ENCODE measurements at places on chromosomes 4 and X.

GRCh38 chr4:101163936-101164335, 183.4 kb downstream of the PPP3CA start:
- no peak for DNase-seq

DNA sequence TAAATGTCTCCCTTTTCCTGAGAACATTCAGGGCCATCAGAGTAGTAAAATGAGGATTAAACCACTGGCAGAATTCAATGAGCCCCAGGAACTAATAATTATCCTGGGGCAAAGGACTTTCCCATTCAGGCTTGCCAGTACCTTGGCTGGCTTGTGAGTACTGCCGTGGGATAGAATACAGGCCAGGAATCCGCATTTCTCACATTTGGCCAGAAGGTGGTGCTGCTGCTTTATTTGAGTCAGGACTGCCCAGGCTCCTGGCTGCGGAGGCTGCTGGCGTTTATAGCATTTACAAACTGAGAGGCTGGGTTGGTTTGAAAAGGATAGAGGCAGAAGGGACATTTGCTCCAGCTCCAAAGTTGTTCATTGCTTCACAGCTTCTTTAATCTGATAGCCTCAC, 91.4 kb downstream of the RTL9 start:
- DNase-seq: peak; percentile 75

- no peak for DNase-seq
Observed at GRCh38 chr4:148258535-148258934, 183.7 kb downstream of the NR3C2 start.

- DNase-seq: no peak
Observed at GRCh38 chr4:67558493-67558892, at the start of gene STAP1. TSS of gene STAP1 (plus strand) at chr4:67558727. CDS start at chr4:67558810, 83 bp downstream.

GRCh38 chr4:79175716-79176115, 150.1 kb downstream of the NAA11 start:
- DNase-seq: no peak

GRCh38 chr4:112897543-112897942, 151.9 kb upstream of the ANK2 start:
- no peak for DNase-seq

DNA sequence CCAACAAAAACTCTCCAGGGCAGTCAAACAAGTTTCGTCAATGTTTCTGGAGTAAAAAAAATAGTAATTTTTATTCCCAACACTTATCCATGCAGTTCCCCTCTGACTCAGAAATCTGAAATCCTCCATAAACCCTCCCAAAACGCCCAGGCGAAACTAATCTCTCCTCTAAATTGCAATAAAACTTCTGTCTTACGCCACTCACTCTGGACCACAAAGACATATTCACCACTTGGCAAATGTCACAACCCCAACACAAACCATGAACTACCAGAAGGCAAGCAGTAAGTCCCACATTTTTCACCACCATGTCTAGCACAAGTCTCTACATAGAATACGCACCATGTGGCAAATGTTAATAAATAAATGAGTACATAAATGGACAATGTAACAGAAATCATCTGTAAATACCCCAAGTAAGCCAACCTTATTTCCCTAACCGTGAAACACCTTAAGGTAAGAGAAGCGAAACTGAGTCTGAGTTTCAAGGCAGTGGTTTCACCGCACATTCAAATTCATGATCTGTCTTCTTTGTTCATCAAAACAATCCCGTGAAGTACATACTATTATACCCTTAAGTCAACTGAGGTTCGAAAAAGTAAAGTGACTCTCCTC, 1.6 kb downstream of the PAPSS1 start:
- DNase-seq: peak; percentile 45

GRCh38 chrX:132153166-132153565, 25.3 kb upstream of the FRMD7 start:
- no peak for DNase-seq

DNA sequence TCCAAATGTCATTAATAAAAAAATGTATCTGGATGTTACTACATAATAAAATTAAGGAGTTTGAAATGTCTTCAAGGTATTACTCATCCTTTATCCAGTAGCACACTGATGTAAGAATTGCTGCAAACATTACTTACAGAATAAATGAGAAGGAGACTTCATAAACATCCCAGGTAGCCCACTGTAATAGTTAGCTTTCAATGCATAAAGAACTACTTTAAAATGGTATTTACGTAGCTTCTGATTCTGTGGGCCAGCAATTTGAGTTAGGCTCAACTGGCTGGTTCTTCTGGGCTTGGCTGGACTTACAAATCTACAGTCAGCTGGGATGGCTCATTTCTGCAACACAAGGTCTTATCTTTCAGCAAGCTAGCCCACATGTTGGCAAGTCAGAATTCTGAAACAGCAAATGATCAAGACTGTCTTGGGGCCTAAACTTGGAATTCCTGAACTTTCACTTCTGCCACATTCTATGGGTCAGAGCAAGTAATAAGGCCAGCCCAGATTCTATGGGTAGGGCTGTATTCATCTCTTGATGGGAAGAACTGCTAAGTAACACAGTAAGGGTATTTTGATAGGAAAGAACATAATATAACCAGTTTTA, 522.5 kb downstream of the IQCM start:
- no peak for DNase-seq

DNA sequence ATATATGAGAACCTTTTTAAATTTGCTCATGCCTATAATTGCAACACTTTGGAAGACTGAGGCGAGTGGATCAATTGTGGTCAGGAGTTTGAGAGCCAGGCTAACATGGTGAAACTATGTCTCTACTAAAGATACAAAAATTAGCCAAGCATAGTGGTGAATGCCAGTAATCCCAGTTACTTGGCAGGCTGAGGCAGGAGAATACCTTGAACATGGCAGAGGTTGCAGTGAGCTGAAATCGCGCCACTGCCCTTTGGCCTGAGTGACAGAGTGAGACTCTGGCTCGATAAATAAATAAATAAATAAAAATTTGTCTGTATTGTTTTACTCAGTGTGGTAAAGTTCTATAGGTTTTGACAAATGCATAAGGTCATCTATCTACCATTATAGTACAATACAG, 218.2 kb downstream of the ZC4H2 start:
- no peak for DNase-seq

DNA sequence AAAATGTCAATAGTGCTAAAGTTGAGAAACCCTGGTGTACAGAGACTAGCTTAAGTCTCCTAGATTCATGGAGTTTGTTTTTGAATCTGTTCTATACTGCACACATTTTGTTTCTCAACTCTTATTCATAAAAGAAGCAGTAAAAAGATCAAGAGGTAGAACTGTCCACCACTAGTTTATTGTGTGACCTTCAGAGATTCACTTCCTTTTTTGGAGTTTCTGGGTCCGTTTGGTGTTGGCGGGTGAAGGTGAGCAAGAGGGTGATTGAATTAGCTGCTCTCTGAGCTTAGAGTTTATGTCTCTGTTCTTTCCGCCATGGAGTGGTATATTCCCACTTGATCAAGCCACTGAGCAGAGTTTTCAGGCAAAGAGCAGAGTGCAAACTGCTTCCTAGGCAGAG, 21.4 kb upstream of the PLAC1 start:
- DNase-seq: no peak

DNA sequence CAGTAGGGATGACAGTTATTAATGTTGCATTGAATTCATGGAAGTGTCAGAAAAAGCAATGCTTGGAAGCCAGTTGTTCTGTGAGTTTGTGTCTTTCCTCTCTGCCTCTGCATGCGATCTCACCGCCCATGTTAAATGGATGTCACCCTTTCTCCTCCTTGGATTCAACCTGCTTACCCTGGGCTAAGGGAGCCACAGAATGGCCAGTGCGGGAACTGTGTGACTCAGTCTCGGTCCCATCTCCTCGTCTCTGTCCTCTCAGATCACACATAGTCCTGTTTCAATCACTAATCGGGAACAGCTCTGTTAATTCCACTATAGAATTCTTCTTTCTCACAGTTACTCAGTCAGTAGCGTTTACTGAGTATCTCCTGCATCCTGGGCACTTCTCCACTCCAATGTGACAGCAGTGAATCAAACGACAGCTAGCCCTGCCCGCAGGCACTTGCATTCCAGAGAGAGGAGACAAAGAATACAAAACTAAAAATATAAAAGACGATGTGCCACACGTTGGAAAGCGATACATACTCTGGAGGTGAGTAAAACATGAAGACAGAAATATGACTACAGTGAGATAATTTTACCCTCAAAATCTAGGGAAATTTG, 53.6 kb upstream of the TLR3 start:
- no peak for DNase-seq

- no peak for DNase-seq
Observed at GRCh38 chrX:54494989-54495813, 833 bp downstream of the FGD1 start.

DNA sequence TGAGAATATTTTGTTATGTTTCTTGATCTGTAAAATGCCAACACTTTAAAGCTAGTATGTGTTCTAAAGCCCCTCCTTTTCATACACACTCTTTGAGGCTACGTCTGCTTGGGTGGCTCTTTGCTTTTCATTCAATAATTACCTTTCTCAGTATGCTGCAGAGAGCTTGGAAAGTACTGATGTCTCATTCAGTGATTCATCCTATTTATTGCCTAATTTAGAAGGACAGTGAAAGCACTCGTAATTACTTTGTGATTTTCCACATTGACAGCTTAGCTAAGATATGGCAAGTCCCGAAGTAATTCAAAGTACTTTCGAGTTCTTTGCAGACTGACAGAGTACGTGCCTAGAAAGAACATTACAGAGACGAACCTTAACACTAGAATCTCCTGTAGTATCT, 57.2 kb downstream of the BMP15 start:
- DNase-seq: no peak

DNA sequence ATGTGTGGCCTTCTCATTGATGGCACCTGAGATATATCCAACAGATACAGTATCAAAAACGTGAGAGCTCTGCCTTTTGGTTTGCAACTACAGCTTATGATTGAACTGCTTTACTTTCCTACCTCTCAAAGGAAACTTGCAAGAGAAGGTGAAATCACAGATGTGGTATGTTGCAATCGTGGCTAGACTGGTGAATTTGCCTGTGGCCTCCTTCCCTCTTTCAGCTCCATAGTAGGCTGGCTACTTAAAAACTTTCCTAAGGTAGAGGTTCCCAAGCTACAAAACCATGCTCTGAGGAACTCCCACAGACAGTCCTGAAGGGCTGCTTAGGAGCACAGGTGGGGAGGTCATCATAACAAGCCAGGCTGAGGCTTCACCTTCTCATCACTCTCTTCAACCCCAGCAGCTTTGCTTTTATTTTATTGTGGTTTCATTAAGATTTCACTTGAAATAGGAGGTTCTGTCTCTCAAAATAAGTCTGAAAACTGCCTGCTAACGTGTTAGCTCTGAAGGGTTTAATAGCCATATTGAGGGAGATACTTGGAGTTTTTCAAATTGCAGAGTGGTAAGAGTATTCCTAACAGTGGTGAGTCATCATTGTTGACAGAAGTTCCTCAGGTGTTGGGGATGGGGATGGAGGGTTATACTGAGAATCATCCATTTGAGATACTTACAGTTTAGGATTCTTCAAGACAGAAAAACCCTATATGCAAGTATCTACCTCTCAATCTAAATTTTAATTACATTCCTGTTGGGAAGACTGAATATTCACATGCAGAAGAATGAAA, 93.5 kb upstream of the UCP1 start:
- DNase-seq: no peak

- no peak for DNase-seq
Observed at GRCh38 chrX:142637206-142637605, 388.5 kb upstream of the SPANXN4 start.

DNA sequence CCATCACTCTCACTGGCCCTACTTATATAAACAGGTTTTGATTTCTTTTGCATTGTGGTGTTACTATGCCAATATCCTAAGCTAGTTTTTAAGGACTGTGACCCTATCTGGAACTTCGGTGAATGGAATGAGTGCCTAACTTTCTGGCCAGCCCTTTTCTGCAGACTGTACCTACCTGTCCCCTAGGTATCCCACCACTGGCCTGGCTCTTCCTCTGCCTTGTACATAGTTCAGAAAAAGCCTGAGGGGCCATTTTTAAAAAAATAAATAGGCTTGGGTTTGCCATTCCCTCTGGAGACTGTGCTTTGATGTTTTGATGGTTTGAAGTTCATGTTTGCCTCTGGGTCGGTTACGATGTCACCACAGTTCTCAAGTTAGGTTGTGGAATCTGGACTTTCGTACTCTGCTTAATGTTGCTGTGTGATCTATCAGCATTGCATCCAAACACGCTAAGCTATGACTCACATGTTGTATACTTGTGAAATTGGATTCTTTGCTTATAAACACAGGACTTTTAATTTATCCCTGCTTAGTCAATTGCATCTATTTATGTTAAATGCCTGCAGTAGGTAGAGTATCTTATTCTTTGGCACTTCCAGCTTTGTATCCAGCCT, 182.0 kb downstream of the ANKRD50 start:
- DNase-seq: no peak

DNA sequence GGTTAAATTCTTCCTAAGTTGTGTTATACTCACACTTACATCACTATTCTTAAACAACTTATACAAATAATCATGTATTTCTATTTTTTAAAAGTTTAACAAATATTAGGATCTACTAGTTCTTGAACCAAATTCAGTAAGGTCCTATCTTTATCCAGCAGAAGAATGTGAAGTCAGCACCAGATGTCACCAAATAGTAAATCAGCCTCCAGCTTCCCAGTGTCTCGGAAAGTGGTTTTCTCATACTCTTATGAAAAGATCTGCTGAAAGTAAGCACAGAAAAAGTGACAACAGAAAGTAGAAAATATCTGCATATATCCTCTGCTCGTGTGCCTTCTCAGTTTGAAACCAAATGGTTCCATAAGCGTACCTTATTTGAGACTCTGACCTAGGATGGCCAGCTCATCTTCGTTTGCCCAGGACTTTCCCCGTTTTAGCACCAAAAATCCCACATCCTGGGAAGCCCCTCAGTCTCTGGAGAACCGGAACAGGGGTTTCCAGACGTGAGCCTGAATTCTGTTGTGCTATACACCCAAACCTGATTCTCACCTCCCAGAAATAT, 98.0 kb upstream of the DCLK2 start:
- peak; percentile 6 for DNase-seq

GRCh38 chr4:175951794-175952193, 113.8 kb upstream of the WDR17 start:
- no peak for DNase-seq

DNA sequence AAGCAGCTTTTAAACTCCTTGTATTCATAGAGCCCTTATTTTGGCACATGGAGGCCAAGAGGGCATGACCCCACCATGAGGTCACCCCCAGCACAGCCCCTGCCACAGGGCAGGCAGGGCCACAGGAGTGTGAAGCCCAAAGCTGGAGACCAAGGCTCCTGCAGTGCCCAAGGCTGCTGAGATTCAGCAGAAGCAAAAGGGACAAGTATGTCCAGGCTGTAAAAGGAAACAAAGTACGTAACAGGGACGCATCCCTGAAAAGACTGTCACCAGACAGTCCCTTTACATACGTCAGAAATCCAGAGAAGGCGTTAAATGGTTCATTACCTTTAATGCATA, 18.9 kb downstream of the GAK start:
- no peak for DNase-seq
